ENCODE measurements at places on chromosomes 2 and 18.

DNA sequence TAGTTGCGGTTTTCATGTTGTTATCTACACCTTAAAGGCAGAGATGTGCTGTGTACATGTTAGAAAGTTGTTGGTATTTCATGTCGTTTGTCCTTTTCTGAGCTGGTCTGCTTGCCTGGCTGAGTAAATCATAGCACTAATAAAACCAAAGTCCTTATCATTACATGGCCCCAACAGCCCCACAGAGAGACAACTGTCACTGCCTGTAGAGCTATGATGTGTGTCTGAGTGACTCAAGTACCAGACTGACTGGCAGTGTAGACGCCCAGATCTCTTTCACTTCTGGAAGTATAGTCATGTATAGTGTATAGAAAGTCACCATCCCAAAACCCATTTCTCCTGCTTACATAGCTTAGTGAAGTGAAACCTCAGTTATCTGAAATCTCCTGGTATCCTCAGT is 4.3 kb downstream of the SOCS6 start:
- no peak for DNase-seq

GRCh38 chr18:74213429-74213828 is 65.1 kb downstream of the TIMM21 start:
- no peak for DNase-seq

- DNase-seq = peak; percentile 12
These were observed 214.0 kb upstream of the TRIB2 start for GRCh38 chr2:12502759-12503158.

GRCh38 chr18:34911661-34912384 is 129.4 kb upstream of the MAPRE2 start:
- peak; percentile 70 for DNase-seq

DNA sequence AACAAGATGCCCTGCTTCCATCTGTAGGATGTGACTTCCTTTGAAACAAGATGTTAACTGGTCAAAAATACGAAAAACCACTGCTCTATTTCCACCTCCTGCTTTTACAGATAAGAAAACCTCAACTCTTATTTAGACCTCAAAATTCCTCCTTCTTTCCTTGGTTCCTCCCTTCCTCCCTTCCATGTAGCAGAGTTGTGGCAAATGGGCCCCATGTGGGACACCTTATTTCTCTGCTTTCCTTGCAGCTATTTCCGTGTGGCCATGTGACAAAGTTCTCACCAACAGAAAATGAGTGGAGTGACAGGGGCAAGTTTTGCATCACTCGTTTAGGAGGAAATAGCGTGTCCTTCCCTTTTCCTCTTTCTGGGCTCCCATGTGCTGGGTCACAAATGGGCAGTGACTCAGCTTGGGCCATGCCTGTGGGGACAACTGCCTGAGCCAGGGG is 69.4 kb upstream of the SMAD2 start:
- DNase-seq = no peak

- DNase-seq = no peak
These were observed 22.6 kb downstream of the YES1 start for GRCh38 chr18:789397-789796.

DNA sequence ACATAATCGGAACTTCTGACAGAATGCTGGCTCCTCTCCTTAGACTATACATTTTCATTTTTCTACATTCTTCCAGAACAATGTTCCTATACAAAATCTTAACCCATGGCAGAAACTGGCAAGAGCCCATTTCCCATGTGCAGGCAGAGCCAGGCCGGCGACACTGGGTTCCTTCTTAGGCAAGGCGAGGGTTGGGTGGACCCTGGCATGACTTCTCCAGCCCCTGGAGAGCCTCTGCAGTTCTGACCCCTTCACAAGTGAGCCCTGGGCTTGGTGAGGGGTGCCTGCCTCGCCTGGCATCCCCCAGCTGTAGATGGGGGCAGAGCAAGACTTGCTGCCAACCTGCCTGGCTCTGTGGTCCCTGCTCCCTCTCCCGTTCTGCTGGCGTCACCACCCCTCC is 5.0 kb downstream of the GYPC start:
- DNase-seq = no peak

DNA sequence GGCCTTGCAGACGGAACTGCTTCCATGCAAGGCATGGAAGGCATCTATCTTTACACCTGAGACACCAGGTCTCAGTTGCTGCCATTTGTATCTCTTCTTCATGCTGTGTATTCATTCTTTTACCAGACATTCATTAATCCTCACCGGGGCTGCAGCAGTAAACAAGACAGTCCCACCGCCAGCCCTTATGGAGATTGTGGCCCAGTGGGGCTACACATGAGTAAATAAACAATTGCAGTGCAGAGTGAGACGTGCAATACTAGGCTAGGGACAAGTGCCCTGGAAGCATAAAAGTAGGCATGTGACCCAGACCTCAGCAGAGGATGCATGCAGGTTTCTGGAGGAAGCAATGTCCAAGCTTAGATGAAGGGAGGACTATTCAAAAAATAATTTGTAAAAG is 497.6 kb upstream of the KLHL29 start:
- DNase-seq = no peak

GRCh38 chr2:100248044-100248330 is 74.3 kb downstream of the LONRF2 start:
- DNase-seq = no peak

GRCh38 chr18:8329186-8329771 is 280.0 kb upstream of the RAB12 start:
- no peak for DNase-seq

Data from pons (tissue), 1 donor.